ENCODE measurements at places on chromosomes 1 and 21.

GRCh38 chr1:119859647-119860046 is 36.7 kb downstream of the ADAM30 start:
- no peak for DNase-seq

DNA sequence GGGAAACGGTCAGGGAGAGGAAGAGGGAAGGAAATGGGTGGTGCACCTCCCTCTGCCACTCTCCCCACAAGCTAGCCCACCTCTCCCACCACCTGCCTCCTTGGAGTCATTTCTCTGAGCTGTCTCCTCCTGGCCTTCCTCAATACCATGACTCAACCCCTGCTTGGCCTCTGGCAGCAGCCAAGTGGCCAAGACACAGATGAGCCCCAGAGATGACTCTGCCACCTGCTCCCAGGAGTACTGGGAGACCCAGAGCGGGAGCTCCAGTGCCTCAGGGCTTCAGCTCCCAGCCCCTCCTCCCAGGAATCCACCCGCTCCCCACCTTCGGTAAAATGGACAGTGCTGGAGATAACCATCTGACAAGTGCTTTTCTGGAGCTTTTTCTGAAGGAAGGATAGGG is 2.6 kb downstream of the S100A16 start:
- DNase-seq, result no peak

DNA sequence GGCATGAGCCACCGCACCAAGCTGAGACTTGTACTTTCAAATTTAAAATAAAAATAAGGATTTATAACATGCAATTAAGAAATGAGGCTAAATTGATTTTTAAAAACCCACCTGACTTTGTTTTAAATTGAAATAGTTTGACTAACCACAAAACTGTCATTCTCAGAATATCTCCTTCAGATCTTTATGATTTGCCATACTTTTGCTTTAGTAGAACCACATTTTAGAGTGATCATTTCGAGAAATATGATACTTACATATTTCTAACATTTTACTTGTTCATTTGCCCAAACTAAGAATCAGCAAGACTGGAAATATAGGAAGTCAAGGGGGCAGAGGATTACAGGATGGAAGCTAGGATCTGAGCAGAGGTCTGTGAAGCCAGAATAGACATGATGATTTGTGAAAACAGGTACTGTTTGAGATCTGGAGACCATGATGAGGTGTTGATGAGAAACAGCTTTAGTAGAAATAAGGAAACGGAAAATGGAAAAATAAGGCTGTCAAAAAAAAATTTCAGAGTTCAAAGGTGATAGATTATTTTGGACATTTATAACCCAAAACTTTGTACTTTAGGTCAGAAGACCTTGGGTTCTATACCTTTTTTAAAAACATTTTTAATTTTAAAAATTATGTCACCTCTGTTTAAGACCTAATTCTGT is 44.8 kb downstream of the GIPC2 start:
- DNase-seq, result no peak

GRCh38 chr1:118169016-118169415 is 16.0 kb downstream of the SPAG17 start:
- DNase-seq, result no peak

- no peak for DNase-seq
These were observed 81.1 kb upstream of the PGBD5 start for GRCh38 chr1:230507236-230507635.

DNA sequence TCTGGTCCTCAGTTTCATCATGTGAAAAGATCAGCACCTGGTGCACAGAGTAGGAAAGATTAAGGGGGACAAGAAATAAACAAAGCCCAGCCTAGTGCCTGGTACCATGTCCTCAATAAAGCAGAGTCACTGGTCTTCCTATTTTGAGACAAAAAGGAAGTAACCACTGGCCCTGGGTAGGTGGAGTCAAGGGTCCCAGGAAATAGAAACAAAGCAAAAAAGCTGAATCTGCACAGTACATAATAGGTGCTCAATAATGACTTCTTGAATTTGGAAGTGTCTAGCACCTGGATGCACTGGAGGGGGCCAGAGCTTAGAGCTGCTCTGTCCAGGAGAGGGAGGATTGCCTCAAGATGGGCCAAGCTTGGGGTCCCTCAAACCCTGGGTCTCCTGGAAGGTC is 1.9 kb upstream of the EPHB2 start:
- DNase-seq, result no peak

GRCh38 chr1:112975336-112975735 is 19.3 kb upstream of the SLC16A1 start:
- DNase-seq, result no peak

- no peak for DNase-seq
These were observed 19.7 kb upstream of the ARF1 start for GRCh38 chr1:228062812-228063211.

GRCh38 chr1:66540434-66541032 is 6.6 kb downstream of the SGIP1 start:
- DNase-seq, result no peak
